Activated CD8-positive, alpha-beta memory T cell treated with anti-CD3 and anti-CD28 coated beads, Interleukin-2, amount 10 ng/mL, durations not matched to agents 7 days and 5 days (primary cell): ENCODE measurements at places on chromosomes 2 and 18. TPM values are rescaled to one million over a fixed set of nuclear protein-coding genes. Genes with fewer than 3 reads are reported as not detected.

- H3K4me1 ChIP-seq = no peaks in the 10 kb centered on the region
- DNase-seq = no peak
- H3K27ac ChIP-seq = no peak overlapping the region
- H3K36me3 ChIP-seq = no peaks in the 10 kb centered on the region
Measured at GRCh38 chr18:59015531-59016152, 124.0 kb upstream of the SEC11C start.

DNA sequence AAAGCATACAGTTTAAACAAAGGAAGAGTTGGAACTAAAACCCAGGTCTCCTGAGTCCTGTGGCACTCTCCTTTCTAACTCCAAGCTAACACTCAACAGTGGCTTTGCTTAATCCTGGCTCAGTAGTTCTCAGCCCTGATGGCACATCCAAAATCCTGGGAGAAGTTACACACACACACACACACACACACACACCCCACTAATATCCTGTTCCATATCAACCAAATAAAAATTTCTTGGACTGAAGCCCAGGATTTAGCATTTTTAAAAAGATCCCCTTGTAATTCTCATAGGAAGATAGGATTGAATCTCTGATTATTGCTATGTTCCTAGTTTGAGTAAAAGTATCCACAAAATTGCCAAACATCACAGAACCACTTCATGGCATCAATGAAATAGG lies 136.1 kb upstream of the RIOK3 start:
- no peaks in the 10 kb centered on the region for H3K27me3 ChIP-seq
- DNase-seq = no peak
- H3K4me3 ChIP-seq = no peak overlapping the region

DNA sequence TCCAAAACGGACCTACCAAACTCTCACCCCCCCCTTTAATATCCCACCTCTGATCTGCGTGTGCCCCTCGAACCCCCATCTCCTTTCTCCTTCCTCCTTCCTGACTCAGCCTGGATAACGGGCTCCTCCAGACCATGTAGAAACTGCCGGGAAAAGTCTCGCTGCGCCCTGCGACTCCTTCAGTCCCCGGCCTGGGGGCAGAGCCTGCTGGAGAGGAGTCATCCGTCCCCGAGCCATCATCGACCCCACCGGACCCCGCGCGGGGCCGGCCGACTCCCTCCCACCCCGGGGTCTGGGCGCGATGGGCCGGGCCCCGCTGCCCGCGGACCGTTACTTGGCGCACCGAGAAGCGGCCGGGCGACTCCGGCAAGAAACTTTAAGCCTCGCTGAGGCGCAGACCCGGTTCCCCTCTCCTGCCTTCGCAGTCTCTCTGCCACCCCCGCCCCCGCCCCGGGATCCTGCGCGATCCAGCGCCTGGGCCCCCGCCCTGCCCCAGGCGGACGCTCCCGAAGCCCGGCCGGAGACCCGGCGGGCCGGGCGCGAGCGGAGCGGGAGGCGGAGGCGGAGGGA lies 3.4 kb downstream of the ZEB2 start:
- peak overlapping the region; percentile 89 for H3K27ac ChIP-seq
- DNase-seq = no peak
- peak overlapping the region; percentile 78 for H3K4me3 ChIP-seq
- H3K27me3 ChIP-seq = peaks cover 33% of the 10 kb centered on the region
- peaks cover 40% of the 10 kb centered on the region for H3K4me1 ChIP-seq
- peaks cover 19% of the 10 kb centered on the region for H3K36me3 ChIP-seq

DNA sequence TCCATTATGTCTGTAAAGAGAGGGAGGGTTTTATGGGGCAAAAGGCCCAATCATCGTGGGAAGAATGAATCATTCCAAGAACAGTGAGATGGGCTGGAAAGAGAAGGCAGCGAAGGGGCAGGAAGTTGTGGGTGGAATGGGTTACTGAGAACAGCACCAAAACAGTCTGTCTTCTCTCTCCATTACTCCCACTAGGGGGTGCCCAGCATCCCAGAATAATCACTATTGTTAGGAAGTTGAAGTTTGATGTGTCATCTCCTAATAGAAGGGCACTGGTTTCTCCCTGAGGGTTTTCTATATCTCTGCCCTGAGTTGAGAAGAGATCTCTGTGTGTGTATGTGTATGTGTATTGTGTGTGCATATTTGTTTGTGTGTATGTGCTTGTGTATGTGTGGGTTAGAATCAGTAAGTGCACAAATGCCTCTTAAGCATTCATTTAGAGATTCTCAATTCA lies 76.6 kb upstream of the MAP4K3 start:
- peaks cover 3% of the 10 kb centered on the region for H3K27me3 ChIP-seq
- peaks cover 30% of the 10 kb centered on the region for H3K4me1 ChIP-seq
- H3K27ac ChIP-seq = peak overlapping the region; percentile 31

- H3K36me3 ChIP-seq = no peaks in the 10 kb centered on the region
- no peaks in the 10 kb centered on the region for H3K4me1 ChIP-seq
- H3K27ac ChIP-seq = no peak overlapping the region
Measured at GRCh38 chr18:51138936-51139335, 58.5 kb downstream of the MEX3C start.

GRCh38 chr2:127355407-127356008 lies 32.3 kb downstream of the MAP3K2 start:
- peaks cover 10% of the 10 kb centered on the region for H3K36me3 ChIP-seq
- peak; percentile 46 for DNase-seq
- no peak overlapping the region for H3K27ac ChIP-seq
- no peaks in the 10 kb centered on the region for H3K27me3 ChIP-seq
- H3K4me1 ChIP-seq = peaks cover 11% of the 10 kb centered on the region

DNA sequence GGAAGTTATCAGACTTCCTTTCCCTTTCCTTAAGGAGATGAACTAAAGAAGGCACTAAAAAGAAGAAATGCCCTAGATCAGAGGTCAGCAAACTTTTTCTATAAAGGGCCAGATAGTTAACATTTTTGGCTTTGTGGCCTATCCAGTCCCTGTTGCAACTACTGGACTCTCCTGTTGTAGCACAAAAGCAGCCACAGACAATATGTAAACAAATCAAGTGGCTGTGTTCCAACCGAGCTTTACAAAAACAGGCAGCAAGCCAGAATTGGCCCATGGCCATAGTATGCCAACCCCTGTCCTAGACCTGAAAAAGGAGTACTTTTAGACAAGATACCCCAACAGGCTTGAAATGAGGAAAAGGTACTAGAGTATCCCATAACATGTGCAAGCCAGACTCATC lies 10.9 kb downstream of the NHEJ1 start:
- no peak for DNase-seq
- peaks cover 15% of the 10 kb centered on the region for H3K36me3 ChIP-seq
- no peak overlapping the region for H3K4me3 ChIP-seq
- no peaks in the 10 kb centered on the region for H3K27me3 ChIP-seq

- H3K27me3 ChIP-seq = peaks cover 42% of the 10 kb centered on the region
- no peak overlapping the region for H3K4me3 ChIP-seq
- no peak for DNase-seq
- H3K36me3 ChIP-seq = peaks cover 5% of the 10 kb centered on the region
- H3K4me1 ChIP-seq = peaks cover 6% of the 10 kb centered on the region
Measured at GRCh38 chr2:121805766-121806143, 50.3 kb downstream of the TSN start.

DNA sequence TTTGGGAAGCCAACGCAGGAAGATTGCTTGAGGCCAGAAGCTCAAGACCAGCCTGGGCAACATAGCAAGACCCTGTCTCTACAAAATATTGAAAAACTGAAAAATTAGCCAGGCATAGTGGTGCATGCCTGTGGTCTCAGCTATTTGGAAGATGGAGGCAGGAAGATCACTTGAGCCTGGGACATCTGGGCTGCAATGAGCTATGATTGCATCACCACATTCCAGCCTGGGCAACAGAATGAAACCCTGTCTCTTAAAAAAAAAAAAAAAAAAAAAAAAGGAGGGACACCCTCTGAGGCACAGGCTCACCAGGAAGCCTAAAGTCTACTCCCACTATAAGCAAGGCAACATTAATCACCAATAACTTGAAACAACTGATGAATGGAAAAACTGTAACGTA lies 151.1 kb downstream of the CCDC148 start:
- no peaks in the 10 kb centered on the region for H3K27me3 ChIP-seq
- no peak overlapping the region for H3K27ac ChIP-seq
- DNase-seq = no peak

DNA sequence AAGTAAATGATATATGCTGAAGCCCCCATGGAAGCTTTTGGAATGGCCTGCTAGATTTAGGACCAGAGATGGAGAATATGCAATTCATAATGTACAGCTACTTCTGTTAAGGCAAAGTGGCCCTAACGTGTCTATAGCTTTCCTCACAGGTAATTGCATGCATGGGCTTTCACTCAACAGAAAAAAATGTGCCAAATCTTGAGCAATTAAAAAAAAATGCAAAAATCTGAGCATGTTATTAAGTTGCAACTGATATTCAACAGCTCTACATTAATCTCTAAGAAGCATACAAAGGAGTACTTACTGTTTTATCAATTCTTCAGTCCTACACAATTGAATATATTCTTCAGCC lies 79.6 kb downstream of the EFEMP1 start:
- H3K36me3 ChIP-seq = no peaks in the 10 kb centered on the region
- H3K27me3 ChIP-seq = no peaks in the 10 kb centered on the region
- DNase-seq = no peak
- H3K4me3 ChIP-seq = no peak overlapping the region
- H3K4me1 ChIP-seq = no peaks in the 10 kb centered on the region
- H3K27ac ChIP-seq = no peak overlapping the region

GRCh38 chr2:61952288-61952687 lies 46.8 kb downstream of the COMMD1 start:
- no peak for DNase-seq
- no peak overlapping the region for H3K4me3 ChIP-seq
- H3K27ac ChIP-seq = no peak overlapping the region
- H3K36me3 ChIP-seq = no peaks in the 10 kb centered on the region

- H3K27ac ChIP-seq = no peak overlapping the region
- H3K36me3 ChIP-seq = no peaks in the 10 kb centered on the region
- no peaks in the 10 kb centered on the region for H3K27me3 ChIP-seq
- H3K4me1 ChIP-seq = no peaks in the 10 kb centered on the region
- no peak for DNase-seq
- H3K4me3 ChIP-seq = no peak overlapping the region
Measured at GRCh38 chr18:43581936-43582519, 304.7 kb upstream of the SYT4 start.

DNA sequence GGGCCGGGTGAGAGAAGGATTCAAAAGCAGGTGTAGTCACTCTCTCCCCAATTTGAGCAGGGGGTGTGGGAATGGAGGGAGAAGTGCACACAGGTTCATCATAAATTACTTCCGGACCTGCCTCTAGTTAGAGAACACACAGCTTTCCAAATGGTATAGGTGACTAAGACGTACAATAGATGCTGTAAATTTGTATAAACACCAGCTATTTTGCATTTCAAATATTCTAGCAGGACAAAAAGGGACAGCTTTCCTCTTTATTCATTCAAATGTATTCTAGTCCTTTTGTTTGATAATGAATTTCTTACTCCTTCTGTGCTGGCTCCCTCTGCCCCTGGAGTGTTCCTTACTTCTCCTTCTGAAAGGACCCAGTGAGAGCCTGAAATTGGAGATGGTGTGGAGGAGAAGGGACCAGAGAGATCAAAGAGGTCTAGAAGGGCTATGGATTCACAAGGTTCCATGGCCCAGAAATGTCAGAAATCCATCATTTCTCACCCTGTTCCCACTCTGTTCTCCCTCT lies 53.2 kb upstream of the SH3BP4 start:
- DNase-seq = no peak
- no peaks in the 10 kb centered on the region for H3K4me1 ChIP-seq
- no peak overlapping the region for H3K4me3 ChIP-seq
- no peaks in the 10 kb centered on the region for H3K27me3 ChIP-seq

DNA sequence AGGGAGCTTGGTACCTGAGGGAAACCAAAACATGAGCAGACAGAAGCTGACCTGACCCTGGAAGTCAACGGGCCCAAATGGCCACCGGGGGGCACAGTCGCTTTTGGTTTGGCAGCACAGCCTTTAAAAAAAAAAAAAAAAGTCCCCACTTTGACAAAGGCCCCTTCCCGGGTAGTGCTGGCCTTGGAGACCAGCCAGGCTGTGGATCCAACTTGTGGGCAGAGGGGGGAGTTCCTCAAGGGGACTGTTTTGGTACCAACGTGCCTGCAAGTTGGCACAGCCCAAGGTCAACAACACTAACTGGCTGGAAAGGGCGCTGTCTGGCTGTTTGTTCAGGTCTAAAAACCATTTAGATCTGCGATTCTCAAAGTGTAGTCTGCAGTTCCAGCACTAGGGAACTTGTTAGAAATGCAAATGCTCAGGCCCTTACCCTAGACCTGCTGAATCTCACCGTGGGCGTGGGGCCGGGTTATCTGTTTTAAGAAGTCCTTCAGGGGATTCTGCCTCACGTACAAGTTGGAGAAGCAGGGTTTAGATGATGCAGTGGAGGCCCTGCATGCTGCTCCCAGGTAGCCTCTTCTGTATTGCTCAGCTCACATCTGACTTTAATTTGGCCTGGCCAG lies 83.0 kb downstream of the LPIN1 start:
- peak overlapping the region; percentile 45 for H3K4me3 ChIP-seq
- H3K27me3 ChIP-seq = peaks cover 38% of the 10 kb centered on the region
- peak; percentile 77 for DNase-seq
- H3K27ac ChIP-seq = peak overlapping the region; percentile 44
- H3K36me3 ChIP-seq = peaks cover 29% of the 10 kb centered on the region
- peaks cover 36% of the 10 kb centered on the region for H3K4me1 ChIP-seq

- H3K36me3 ChIP-seq = peaks cover 4% of the 10 kb centered on the region
- H3K4me1 ChIP-seq = no peaks in the 10 kb centered on the region
- H3K27me3 ChIP-seq = no peaks in the 10 kb centered on the region
Measured at GRCh38 chr2:253202-253638, 10.6 kb downstream of the SH3YL1 start.

DNA sequence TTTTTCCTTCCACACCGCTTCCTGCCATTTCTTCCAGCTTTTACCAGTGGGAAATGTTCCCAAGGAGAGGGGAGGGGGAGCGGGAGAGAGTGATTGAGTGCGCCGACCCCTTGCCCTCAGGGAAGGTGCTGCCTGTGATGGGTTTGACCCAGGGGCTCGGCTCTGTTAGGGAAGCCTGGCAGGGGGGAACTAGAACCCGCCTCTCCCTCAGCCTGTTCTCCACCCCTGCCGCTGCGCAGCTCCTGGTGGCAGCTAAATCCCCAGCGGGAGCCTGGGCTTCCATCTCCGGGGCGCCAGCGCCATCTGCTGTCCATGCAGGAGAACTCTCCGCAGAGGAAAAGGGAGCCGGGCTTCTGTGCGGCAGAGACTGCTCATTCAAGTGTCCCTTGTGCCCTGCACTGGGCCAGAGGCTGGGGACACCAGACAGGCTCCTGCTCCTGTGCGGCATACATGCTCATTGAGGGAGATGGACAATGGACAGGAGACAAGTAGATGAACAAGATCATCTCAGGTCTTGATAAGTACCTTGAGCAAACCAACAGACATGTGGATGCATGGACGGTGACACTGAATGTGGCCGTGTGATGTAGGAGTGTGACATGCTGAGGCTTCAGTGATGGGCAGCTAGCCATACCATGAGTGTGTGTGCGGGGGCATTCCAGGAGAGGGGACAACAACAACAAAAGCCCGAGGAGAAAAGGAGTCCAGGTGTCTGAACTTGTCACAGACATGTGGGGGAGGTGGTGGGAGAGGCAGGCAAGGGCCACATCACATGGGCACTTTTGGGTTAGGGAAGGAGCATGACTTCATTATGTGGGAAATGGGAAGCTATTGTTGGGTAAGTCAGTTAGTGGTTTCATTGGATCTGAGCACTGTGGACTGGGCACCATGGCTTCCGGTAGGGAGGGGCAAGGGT lies 13.3 kb downstream of the CHPF start:
- no peak overlapping the region for H3K4me3 ChIP-seq
- DNase-seq = peak; percentile 86
- no peak overlapping the region for H3K27ac ChIP-seq
- no peaks in the 10 kb centered on the region for H3K36me3 ChIP-seq

Gene CUL3
- 79.8 TPM for total RNA-seq

Gene UNC80
- not detected for total RNA-seq

Gene TLX2
- total RNA-seq = 1.3 TPM

Gene SMCHD1
- total RNA-seq = 174 TPM
